ENCODE measurements at places on chromosomes 11 and 22.
A peak's percentile ranks its signal among the peaks of the same experiment; 100 is the strongest.

- ATAC-seq: no peak
Observed at GRCh38 chr11:71913756-71914526, 14.5 kb downstream of the XNDC1N start.

GRCh38 chr11:9385327-9385899 lies 961 bp downstream of the IPO7 start:
- peak; percentile 8 for ATAC-seq

GRCh38 chr11:441418-442274 lies at the start of gene ANO9:
ANO9 (minus strand) TSS chr11:442011; CDS start chr11:441926, 85 bp downstream.
- peak; percentile 94 for ATAC-seq

DNA sequence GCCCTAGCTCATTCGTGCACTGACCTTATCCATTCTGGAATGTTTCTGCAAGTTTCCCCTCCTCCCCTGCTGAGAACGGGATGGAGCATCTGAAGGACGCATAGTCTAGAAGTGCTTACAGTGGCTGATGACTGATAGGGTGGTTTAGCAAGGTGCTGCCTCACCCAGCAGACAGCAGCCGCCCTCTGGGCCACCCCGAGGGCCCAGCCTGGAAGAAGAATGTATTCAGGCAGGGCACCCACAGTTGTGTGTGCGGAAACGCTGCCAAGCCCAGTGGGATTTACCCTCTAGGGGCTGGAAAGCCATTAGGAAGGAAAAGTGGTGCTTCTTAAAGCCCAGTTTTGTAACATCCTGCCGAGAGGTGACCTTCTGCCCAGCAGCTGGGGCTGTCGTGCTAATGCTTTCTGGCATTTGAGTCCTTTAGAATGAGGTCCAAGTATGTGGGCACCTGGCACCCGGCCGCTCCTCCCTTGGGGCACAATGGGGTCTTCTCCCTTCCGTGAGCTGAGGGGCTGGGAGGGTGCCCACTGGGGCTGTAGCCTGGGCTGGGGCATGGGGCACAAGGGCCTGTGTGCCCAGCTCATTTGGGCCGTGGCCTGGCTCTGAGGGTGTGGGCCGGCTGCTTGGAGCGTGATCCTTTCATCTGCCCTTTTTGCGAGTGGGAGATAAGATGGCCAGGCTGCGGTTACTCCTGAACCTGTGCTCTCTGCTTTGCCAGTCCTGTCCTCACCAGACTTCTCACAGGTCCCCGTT lies 14.4 kb downstream of the FBLN1 start:
- ATAC-seq: no peak

DNA sequence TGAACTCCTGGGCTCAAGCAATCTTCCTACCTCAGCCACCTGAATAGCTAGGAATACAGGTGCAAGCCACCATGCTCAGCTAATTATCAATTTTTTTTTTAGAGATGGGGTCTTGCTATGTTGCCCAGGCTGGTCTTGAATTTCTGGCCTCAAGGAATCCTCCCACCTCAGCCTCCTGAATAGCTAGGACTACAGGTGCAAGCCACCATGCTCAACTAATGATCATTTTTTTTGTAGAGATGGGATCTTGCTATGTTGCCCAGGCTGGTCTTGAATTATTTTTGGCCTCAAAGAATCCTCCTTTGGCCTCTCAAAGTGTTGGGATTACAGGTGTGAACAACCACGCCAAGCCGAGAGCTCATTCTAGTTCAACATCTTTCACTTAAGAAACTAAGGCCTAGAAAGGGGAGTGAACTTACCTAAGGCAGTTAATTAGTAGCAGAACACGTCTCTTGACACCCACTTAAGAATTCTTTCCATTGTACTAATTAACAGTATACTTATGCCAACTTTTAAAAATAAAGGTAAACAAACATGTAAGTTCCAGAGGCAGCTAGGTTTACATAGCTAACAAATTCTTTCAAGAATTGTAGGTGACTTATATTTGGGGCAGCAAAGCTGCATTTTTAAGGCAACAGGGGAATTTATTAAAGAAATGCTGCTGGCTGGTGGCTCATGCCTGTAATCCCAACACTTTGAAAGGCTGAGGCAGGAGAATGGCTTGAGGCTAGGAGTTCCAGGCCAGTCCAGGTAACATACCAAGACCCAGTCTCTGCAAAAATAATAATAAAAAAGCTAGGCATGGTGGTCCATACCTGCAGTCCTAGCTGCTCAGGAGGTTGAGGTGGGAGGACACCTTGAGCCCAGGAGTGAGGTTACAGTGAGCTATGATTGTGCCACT lies 9.6 kb downstream of the ZBED5 start:
- ATAC-seq: no peak

GRCh38 chr11:60957188-60957587 lies 5.2 kb upstream of the SLC15A3 start:
- ATAC-seq: no peak

DNA sequence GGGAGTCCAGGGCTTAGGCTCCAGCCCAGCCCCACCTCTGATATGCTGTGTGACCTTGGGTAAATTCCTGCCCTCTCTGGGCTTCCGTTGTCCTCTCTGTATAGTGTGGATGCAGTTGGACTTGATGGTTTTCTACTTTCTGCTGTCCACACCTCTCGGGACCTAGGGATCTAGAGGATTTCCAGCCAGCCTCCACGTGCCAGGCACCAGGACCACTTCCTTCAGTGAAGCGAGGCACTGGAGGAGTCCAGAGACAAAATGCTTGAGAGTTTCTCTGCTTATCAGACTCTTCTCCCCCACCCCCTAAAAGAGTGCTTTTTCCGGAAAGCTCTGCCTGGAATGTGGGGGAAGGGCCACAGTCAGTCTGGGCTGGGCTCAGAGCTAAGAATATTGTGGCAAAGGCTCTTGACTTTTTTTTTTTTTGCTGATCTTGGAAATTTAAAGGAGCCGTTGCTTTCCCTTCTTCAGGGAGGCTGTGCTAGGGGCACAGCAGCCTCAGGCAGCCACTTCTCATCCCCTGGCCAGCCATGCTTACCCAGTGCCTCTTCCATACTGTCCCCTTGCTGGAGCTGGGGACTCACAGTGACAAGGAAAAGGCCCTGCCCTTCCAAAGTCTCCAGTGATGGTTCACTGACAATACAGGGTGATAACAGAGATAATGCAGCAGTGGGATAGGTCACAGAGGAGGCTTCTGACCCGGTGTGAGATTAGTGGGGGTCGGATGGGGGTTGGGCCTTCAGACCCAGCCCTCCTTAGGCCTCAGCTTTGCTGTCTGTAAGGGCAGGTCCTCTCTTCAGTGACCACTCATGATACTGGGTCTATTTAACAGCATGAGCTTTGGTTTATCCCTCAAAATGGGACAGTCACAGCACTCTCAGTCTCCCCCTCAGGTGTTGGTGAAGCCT lies 2.9 kb upstream of the SERPINH1 start:
- no peak for ATAC-seq

GRCh38 chr22:30294066-30294465 lies 4.8 kb upstream of the CASTOR1 start:
- no peak for ATAC-seq

- no peak for ATAC-seq
Observed at GRCh38 chr11:119481667-119482400, 58.9 kb upstream of the THY1 start.

DNA sequence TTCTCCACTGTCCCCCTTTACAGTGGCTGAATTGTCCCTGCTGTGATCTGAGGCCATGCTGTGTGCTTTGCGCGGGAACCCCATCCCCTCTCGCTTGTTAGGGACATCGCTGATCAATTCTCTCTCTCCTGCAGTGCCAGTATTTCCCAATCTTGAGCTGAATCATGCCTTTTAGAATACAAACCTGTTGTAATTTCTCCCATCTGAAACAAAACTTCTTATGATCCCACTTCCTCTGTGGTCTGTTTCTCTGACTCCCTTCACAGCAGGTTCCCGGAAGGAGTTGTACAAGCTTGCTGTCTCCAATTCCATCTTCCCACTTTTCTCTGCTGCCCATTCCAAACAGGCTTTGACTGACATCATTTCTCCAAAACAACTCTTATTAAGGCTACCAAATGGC lies 16.8 kb downstream of the ADAMTS15 start:
- no peak for ATAC-seq

DNA sequence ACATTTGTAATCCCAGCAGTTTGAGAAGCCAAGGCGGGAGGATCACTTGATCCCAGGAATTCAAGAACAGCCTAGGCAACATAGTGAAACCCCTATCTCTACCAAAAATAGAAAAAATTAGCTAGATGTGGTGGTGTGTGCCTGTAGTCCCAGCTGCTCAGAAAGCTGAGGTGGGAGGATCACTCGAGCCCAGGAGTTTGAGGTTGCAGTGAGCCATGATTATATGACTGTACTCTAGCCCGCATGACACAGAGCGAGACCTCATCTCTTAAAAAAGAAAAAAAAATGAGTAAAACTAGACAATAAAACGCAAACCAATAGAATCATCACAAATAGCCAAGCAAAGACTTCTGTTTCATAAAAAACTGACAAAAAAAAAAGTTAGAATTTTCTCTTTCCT lies 21.8 kb downstream of the NUCB2 start:
- peak; percentile 75 for ATAC-seq

Data from activated CD4-positive, CD25-positive, alpha-beta regulatory T cell treated with anti-CD3 and anti-CD28 coated beads, Interleukin-2, amount 50 U/mL, for 24 hours (primary cell).